ENCODE measurements at places on chromosomes 2 and 18.

- DNase-seq, result no peak
These were observed 105.7 kb upstream of the KCTD1 start for GRCh38 chr18:26653943-26654615.

- no peak for DNase-seq
These were observed 71.0 kb downstream of the CWC22 start for GRCh38 chr2:179936141-179936540.

DNA sequence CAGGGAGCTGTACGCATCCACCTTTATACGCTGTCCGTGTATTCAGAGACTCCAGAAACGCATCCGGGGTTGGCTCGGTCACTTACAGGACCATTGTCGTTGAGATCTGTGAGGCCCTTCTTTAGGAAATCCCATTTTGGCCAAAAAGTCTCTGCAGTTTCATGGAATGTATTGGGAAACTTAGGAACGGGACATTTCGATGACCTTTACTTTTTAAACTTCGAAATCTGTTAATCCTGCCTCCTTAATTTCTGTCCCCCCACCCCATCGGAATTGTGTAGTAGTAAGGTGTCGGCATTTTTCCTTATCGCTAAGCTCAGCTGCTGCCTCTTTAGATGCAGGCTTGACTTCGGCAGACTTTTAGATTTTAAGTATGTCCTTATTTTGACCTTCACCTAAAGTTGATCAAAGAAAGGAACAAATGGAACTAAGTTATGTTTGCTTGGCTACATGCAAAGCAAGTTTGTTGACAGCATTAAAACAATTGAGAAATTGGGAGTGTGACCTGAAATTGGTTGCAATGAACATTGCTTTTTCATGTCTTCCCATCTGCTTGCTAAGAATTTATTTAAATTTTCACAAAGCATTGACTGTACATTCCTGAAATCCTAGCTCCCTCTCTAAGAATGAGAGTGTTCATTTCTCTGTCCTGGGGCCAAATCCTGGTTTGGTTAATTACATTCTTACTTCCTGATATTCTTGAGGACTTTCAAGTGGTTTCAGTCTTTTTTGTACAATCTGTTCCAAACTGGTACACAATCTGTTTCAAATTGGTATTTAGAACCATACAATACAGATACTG is 884 bp upstream of the RAPH1 start:
- no peak for DNase-seq

GRCh38 chr2:200051611-200051945 is 96.2 kb downstream of the MAIP1 start:
- DNase-seq, result peak; percentile 5

DNA sequence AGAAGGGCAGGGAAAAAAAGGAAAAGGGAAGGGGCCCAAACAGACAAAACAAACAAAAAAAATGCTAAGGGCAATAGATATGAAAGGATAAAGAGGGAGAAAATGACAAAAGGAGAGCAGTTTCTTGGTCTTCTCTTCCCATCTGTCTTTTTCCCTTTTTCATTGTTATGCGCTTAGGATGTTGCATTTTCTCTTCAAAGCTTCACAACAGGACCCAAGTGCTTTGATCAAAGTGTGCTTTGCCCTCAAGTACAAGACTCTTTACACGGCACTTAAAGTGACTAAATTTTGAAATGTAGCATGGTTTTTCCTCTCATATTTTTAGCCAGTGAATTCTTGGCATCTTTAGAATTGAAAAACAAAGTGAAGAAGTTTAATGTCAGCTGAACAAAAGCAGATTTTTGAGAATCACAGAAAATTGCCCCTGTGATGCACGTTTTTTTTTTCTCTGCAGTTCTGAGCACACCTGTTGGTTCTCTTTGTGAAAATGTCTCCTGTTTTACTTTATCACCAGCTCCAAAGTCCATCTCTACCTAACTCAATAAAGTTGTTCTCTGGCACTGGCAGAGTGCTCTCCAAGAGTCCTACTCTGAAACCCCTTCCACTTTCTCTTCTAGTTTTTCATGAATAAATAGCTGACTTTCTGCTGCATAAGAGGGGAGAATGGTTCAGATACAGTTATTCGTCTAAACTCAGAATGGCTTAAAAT is 126.6 kb downstream of the KCNH7 start:
- no peak for DNase-seq

GRCh38 chr2:23249348-23249747 is 135.6 kb upstream of the KLHL29 start:
- peak; percentile 30 for DNase-seq

GRCh38 chr2:196233021-196233804 is 61.8 kb upstream of the STK17B start:
- no peak for DNase-seq

- DNase-seq, result peak; percentile 34
These were observed 1.9 kb upstream of the NAB1 start for GRCh38 chr2:190646780-190647522.

DNA sequence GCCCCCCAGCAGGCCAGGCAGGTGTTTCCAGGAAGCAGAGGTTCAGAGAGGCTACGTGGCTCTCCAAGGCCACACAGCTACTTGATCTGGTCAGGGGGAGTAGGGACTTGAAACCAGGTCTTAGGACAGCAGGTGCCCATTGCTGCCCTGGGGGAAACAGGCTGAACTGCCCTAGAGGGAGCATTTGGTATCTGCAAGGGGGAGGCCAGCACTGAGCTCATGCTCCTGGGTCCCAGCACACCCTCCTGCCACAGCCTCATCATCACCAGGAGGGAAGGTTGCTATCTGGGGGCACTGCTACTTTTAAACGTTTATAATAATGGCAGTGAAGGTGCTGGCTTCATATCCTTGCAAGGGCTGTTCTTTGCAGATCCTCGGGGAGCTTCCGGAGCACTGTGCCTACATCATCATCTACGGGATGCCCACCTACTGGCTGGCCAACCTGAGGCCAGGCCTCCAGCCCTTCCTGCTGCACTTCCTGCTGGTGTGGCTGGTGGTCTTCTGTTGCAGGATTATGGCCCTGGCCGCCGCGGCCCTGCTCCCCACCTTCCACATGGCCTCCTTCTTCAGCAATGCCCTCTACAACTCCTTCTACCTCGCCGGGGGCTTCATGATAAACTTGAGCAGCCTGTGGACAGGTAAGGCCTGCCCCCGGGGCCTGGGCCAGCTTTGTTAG is 36.1 kb downstream of the ABCG8 start:
- no peak for DNase-seq

DNA sequence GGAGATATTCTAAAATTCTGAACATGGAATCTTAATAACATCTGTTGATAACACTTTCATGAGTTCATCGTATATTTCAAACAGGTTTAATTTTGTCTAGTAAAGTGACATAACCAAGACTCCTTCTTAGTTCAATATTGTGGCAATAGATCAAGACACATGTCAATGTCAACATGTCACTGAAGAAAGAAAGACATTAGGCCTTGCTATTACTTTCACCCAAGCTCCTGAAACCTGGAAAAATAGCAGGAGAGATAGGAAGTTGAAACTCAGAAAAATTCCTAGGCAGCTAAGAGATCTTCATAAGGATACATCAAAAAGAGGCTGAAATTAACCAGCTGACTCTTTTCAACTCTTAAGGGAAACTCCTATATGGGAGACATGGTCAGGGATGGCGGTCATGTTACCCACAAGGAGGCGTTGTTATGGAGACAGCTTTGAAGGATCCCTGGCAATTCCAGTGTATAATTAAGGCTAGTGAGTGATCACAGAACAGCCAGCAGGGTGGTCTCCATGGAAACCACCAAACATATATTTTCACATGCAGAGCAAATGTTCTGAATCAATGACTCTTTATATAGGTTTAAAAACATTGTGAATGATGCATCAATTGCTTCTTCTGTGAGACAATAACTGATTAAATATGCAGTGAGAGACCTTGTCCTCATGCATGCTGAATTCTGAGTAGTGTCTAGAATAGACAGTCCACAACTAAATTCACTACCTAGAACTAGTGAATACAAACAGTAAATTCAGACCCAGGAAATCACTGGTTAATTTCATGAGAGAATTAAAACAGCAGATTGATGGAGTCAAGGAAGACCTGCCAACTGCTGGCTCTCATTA is 115.3 kb upstream of the RIOK3 start:
- DNase-seq, result peak; percentile 19

GRCh38 chr2:233700028-233700635 is 7.4 kb downstream of the UGT1A6 start:
- no peak for DNase-seq

GRCh38 chr2:105497094-105497493 is 98.2 kb upstream of the FHL2 start:
- DNase-seq, result no peak

- no peak for DNase-seq
These were observed 278.8 kb upstream of the SESTD1 start for GRCh38 chr2:179543361-179543901.

GRCh38 chr18:50793641-50794565 is 25.9 kb downstream of the MRO start:
- DNase-seq, result no peak

- DNase-seq, result no peak
These were observed 85.3 kb upstream of the ACVR2A start for GRCh38 chr2:147759536-147759935.

DNA sequence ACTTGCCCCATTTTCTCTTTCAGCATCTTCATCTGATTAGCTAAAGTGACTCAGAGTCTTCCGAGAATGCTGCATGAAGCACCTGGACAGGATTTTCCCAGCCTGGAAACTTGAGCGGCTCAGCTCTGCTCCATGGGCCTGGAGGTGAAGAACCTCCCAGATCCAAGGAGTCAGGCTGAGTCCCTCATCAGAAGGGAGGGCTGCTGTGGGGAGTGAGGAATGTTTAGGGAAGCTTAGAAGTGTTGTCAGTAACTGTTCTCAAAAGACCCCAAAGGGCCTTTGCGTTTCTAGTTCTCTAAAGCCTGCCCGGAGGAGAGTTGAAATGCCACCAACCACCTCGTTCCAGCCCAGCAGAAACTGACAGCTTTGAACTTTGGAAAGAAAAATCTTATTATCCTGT is 157.1 kb downstream of the CLIP4 start:
- DNase-seq, result no peak

DNA sequence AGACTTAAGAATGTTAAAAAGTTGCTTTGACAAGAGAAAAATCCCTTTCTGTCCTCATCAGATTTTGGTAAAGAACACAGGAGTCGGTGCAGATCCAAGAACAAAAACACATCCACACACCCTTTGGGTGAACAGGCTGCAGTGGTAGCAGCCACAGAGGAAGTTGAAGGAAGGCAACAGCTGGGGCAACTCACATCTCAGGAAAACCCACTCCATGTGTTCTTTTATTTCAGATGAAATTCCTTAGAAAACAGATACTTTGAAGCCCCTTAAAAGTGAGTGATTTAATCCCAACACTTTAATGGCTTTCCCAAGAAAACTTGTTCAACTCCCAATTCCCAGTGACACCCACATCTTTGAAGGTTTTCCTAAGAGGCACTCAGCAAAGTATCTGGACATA is 271.3 kb downstream of the ICOS start:
- no peak for DNase-seq

- DNase-seq, result peak; percentile 45
These were observed 1.6 kb upstream of the MYL12A start for GRCh38 chr18:3245853-3246634.

GRCh38 chr18:34809451-34810072 is 99.5 kb downstream of the DTNA start:
- DNase-seq, result peak; percentile 11

- DNase-seq, result no peak
These were observed 765 bp upstream of the DIPK1C start for GRCh38 chr18:74457725-74458421.

- no peak for DNase-seq
These were observed 2.0 kb downstream of the GDF7 start for GRCh38 chr2:20668871-20669475.

- DNase-seq, result no peak
These were observed 43.3 kb downstream of the FER1L5 start for GRCh38 chr2:96685577-96686459.

DNA sequence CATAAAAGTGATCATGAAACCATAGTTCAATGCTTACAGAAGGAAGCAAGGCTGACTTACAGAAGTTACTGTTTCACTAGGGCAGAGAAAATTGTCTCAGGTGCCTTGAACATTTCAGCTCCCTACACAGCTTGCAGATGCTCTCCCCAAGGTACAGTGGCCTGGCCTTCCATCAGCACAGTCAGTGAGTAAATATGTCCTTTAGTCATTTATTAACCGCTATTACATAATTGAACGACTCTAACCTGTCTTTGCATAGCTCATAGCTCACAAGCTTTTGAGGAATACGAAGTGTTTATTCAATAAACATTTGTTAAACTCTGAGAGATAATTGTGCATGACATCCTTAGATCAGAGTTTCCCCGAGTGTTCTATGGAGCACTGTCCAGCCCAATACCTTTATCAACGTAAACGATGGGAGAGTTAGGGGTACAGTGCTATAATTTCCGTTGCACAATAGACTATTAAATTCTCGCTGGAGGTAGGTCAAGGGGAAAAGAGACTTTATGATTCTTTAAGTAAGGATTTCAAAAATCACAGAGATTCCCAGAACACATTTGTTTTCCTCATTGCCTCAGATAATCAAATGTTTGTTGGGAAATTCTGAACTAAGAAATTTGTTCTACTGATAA is 677.8 kb downstream of the TSN start:
- no peak for DNase-seq

DNA sequence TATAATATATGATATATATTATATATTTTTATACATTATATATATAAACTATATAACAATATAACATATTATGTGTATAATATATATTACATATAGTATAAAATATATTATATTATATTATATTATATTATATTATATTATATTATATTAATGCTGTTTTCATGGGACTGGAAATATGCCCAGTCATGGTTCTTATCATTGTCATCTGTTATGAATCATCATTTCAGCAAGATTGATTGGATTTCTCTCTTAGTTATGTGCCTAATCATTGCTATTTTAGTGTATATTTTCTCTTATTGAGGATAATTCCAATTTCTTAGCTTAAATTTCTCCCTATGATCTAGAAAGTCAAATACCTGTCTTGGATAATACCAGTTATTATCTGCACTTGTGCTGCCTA is 617.8 kb downstream of the TRIB2 start:
- no peak for DNase-seq

GRCh38 chr2:143545949-143546255 is 416.7 kb downstream of the ARHGAP15 start:
- DNase-seq, result no peak

DNA sequence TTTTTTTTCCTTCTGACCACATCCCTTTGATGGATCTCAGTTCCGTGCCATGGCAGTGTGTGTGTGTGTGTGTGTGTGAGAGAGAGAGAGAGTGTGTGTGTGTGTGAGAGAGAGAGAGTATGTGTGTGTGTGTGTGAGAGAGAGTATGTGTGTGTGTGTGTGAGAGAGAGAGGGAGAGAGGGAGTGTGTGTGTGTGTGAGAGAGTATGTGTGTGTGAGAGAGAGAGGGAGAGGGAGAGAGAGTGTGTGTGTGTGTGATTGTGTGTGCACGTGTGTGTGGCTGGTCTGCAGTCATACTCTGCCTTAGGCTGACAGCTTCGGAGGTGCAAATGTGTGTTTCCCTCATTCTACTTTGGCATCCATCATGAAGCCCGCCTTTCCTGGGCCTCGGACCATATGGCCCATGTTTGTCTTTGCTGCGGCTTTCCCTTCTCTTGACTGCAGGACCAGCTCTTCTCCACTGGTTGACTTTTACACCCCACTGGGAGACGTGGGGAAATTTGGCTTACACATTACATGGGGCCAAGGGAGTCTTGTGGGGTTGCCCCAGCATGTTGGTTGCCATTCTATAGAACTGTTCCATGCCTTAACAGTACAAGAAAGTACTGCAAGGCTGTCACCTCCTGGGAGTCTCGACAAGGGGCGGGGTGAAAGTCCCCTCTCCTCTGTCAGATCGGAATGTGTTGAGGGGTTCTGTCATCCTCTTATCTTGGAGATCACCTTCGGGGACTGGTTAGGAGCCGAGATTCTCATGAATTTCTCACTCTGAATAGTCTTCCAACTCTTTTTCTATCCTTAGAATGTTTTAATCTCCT is 21.6 kb downstream of the TSN start:
- peak; percentile 19 for DNase-seq
